ENCODE measurements at places on chromosomes 3 and 15.

DNA sequence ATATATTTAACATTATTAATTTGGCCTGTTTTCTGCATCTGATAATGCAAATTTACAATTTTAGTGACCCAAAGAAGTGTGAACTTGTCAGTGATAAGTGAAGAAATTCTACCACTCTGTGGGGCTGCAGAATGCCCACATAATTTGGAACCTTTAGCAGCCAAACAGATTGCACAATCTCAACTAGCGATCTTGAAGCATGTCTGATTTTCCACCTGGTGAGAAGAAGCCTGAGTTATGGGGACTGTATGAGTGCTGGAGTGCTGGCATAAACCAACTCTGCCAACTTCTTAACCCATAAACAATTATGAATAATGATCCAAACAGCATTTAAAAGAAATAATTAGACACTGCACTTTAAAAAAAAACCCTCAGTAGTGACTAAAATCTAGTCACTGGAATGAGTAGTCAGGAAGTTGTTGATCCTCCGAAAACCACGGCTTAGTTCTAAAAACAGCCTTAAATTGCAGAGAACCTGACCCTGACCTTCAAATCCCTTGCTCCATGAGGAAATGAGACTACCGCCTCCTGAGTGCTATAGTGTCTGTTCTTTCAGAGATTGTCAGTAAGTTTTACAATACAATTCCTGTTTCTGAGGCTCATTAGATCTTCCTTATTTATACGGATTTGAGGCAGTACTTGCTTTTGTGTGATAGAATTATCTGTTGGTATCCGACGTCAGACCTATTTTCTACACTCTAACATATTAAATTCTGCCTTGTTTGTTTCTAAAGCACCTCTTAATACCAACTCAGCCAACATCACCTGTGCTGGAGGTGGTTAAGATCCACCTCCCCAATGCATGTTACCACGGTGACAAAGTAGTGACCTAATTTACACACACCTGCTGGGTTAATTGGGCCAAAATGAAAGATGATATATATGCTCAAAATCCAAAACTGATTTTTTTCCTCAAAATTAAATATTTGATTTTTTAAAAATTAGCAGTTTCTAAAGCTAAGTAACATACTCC, 267.7 kb downstream of the ZBTB20 start:
- peak; percentile 74 for DNase-seq

DNA sequence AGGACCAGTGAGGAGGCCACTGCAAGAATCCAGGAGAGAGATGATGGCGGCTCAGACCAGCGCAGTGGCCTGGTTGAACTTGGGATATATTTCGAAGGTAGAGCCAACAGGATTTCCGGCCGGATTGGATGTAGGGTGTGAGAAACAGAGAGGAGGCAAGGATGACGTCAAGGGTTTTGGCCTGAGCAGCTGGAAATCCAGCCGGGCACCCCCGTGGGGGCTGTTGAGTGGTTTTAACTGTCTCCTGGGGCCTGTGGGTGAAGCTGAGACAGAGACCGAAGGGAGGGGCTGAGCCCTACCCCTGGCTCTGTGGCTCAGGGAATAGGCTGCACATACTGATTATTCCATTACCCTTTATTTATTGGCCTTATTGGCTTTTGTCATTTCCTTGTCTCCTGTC, 45.7 kb downstream of the EXOG start:
- no peak for DNase-seq

DNA sequence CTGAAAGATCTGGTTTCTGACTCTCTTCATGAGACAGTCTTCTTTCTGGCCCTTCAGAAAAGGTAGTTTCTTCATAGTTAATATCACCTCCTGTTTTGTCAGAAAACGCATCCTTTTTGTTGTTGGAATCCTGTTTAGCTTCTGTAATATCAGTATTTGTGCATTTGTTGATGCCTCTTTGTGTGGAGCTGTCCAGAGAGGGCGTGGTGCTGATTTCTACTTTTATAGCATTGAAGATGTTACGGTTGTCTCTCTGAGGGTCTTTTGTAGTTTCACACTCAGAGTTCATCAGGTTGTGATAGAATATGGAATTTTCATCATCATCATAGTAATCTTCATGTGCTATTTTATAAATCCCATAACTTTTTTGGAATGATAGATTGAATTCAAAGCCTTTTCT, 8.9 kb downstream of the GPR149 start:
- peak; percentile 6 for DNase-seq

DNA sequence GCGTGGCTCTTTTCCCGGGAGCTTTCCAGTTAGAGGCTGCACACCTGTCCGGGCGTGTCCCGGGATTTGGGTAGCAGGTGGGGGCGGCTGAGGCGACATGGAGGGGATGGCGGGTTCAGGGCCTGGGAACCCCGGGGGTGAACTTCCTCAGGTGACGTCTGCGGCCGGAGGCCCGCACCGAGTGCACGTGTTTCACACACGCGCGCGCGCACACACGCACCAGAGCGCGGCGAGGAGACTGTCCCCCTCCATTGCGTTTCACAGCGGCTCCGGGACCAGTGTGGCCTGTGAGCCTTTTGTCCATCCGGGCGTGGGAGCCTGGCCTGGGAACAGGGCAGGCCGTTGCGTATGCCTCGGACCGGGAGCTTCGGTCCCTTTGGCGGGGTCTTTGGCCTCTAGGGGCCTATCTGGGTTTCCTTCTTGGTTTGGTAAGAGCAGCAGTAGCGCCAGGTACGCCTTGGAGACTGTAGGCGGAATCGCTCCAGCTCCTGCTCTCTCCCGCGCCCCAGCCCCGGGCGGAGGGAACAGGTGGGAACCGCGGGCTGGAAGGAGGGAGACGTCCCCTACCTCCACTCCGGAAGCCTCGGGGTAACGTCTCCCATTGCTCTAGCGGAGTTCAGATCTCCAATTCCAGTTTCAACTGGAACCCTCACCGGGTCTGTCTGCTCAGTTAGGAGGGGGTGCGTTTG, 220.0 kb downstream of the MEIS2 start:
- DNase-seq: no peak

DNA sequence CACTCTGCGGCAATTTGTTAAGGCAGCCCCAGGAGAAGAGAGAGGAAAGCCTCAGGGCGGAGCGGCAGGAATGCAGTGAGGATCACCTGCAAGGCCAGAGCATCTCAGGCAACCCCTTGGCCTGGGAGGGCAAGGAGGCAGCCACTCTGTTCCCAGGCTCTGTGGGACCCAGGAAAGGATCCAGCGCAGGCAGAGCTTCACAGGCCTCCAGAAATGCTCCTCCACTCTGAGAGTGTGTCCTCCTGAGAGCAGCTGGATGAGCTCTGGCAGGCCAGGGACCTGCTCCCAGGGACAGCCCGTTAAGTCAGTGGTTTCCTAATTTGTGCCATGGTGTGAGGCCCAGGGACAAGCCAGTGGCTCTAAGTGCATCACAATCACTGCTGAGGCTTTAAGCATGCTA, 35.2 kb downstream of the RAB6B start:
- no peak for DNase-seq

GRCh38 chr15:50506121-50506520, 40.3 kb downstream of the USP50 start:
- DNase-seq: no peak

DNA sequence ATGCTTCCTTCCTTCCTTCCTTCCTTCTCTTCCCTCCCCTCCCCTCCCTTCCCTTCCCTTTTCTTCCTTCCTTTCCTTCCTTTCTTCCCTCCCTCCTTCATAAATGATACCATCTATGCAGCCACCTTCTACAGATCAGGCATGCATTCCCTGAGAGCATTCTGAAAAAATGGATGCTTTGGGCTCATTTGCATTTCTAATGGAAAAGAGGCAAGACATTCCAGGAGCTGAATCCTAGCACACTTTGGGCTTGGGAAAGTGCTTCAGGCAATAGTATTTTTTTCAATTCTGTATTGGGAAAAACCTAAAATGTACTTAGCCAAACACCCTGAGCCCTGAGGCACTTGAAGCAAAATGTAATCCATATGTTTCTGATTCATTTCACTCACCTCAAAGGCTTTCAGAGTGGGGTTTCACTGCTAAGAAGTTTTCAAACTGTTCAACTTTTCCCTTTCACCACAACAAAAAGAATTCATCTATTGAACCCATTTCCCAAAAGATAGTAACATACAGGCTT, 220.1 kb upstream of the RORA start:
- DNase-seq: no peak

DNA sequence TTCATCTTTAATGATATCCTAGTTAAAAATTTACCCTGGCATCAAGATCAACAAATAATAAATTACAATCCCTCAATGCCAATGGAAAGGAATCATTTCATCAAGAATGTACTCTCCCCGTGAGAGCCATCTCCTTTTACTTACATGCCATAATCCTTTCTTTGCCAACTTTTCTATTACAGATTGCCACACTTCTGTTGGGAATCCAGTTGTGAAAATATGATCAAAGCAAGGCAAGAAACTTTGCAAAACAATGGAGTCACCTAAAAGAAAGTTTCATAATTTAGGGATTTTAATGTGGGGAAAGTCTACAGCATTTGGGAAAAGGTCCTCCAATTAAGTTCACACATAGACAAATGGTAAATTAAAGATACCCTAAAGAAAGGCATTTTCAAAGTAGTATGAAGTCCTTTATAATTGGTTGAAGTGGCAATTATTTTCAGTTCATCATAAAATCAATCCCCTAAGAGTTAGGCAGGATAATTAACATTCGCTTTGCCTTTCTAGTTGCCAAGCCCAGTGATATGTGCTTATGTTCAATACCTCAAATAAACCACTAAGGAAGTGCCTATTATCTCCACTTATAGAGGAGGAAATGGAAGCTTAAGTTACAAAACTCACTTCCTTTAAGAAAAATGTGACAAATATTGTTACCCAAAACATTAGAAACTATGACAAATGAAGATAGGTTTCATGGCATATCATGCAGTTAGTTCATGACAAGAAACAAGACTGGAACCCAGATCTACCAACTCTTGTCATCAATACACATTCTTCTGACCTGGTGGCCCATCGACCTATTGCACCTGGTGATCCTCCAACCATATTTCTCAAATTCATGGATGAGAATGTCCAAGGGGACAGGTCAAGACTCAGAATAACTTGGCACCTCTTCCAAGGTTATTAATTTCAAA, 49.1 kb downstream of the TRANK1 start:
- no peak for DNase-seq

GRCh38 chr15:100049936-100050876, 291.6 kb downstream of the ADAMTS17 start:
- DNase-seq: no peak

DNA sequence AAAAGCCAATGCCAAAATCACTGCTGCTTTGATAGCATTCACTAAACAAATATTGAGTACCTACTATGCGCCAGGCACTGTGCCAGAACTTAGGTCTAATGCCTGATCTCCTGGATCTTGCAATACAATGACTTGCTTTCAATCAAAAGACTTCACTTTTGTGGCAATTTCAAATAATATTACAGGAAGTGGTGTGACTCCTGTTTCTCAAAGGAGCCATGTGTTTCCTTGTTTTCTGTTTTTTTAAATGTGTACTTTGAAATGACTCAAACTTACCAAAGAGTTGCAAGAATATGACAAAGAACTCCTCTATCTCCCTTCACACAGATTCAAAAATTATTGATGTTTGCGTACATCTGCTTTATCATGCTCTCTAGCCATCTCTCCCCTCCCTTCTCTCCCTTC, 18.3 kb downstream of the OSBPL10 start:
- DNase-seq: no peak

DNA sequence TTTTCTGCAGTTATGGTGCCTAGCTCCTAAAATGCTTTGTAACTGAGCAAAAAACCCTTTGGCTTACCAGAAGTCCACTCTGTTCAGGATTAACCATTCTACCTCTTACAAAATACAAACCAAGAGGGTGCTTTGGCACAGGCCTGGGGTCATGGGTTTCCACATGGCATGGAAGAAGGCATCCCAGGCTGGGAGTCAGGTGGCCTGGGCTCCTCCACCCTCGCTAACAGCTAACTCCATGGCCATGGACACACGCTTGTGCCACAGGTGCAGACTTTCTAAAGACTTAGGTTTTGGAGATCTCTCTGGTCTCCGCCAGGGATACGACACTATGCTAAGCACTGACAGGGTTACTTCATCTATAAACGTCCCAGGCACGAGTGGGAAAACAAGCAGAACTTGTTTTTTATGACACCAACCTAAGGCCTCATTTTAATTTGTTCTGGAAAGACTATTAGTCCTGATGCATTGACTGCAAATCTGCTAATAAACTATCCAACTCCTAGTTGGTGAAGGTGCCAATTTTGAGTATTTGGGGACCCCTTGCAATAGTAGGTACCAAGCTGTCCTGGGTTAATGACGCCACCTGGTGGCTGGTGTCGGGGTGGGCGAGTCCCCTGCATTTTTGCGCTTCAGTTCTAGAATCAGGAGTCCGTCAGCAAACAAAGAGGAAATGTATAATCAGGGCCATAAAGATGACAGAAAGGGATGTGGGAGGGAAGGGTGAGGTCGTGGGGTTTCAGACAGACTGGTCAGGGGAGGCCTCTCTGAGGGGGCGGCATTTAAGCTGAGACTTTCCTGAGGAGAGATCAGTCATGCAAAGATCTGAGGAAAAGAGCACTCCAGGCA, 10.3 kb upstream of the ALDH1A3 start:
- no peak for DNase-seq

DNA sequence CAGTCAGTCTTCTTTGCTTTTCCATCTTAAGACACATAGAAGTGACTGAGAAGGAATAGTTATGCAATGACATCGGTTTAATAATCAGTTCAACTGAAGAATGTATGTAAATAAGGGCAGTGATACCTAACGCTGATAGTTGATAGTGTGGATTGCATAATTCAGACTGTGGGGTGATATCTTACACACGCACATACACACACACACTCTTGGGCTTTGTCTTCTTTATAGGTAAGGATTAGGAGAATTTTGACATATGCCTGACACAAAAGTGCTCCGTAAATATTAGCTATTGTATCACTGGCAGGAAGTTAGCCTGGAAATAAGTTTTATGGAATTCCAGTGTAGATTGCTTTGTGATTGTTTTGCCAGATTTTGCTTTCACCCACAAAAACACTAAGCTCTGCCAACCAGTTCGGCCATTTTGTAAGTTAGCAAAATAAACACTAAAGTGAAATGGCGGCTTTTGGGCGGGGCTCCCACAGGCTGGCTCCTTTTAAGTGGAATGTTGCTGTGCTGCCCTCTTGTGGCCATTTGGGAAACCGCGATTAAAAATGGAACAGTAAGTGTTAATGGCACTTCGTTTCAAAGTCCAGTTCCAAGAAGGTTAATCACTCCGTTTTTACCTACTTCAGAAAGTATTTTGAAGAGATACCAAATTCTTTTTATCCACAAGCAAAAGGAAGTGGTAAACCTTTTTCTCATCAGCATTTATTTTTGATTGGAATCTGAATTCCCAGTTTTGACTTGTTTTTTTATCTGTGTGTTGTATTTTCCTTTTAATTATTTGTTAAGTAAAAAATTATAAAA, 17.7 kb downstream of the CHD2 start:
- DNase-seq: peak; percentile 97

- DNase-seq: no peak
Measured at GRCh38 chr3:153357436-153357835, 195.4 kb downstream of the RAP2B start.

DNA sequence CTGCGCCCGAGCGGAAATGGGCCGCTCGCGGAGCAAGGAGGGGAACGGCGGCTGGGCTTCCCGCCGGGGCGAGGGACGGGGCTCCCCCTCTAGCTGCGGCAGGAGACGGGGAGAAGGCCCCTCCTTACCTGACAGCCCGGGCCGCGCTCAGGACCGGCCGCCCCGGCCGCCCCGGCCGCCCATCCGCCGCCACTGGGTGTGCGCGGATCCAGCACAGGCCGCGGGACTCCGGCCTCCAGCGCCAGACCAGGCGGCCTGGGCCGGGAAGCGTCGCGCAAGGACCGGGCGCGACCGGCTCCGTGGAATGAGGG, 296 bp downstream of the TPRA1 start:
- DNase-seq: no peak

All from fibroblast of lung (primary cell).